ENCODE measurements at places on chromosomes 7 and 10.

GRCh38 chr10:60944058-60944909 lies at the start of gene RHOBTB1:
Gene RHOBTB1 (minus strand): TSS chr10:60944185. CDS start chr10:60911542, 32,643 bp downstream.
- DNase-seq, result peak; percentile 94

DNA sequence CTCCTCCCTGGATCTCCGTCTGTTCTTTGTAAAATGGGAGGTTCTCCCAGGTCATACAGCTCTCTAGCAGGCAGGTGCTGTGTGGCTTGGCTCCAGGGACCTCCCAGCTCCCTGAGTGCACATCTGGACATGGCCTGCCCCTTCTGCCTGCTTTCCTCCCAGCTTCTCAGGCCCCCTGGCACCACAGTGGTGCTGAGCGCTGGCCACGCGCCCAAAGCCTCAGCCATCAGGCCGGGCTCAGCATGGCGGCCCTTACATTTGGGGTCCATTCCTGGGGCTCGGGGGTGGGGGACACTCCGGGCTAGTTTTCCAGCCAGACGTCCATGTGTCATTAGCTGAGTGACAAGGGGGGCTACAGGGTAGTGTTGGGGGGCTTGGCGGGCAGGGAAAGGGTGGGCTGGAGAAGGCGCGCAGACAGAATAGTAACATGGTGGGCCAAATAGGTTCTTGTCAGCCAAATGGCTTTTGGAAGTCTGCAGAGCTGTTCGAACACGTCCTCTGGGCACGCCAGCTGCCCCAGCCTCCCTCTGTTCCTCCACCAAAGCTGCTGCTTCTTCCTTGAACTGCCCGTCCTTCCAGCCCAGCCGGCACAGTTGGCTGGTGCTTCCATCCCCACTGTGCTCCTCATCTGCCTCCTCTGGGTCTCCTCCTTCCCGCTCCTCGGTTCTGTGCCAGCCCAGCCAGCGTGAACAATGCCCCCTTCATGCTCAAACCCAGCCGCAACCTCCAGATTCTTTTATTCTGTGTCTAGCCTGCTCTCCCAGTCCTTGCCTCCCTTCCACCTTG lies 65.9 kb downstream of the GOLGA7B start:
- no peak for DNase-seq

GRCh38 chr10:132482090-132482800 lies 55.3 kb upstream of the INPP5A start:
- peak; percentile 69 for DNase-seq

DNA sequence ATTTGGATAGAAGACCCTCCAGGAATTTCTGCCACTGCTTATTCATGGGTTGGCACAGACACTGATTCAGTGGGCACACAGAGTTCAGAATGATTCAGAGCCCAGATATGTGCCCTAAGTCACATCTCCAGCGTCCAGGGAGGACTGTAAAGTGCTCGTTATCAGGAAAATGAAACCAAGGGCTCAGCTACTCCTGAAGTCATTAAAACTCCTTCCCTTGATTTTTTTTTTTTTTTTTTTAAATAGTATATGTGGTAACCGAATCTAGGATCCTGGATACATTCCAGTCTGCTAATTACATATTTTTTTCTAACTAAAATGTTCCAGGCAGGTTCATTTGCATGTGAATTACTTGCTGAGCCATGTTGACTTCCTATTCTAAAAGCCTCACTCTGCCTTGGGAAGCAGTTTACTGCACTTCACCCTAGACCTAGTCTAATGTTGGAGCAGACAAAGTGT lies 34.7 kb downstream of the MET start:
- no peak for DNase-seq

GRCh38 chr10:56116684-56117083 lies 244.4 kb downstream of the ZWINT start:
- no peak for DNase-seq

DNA sequence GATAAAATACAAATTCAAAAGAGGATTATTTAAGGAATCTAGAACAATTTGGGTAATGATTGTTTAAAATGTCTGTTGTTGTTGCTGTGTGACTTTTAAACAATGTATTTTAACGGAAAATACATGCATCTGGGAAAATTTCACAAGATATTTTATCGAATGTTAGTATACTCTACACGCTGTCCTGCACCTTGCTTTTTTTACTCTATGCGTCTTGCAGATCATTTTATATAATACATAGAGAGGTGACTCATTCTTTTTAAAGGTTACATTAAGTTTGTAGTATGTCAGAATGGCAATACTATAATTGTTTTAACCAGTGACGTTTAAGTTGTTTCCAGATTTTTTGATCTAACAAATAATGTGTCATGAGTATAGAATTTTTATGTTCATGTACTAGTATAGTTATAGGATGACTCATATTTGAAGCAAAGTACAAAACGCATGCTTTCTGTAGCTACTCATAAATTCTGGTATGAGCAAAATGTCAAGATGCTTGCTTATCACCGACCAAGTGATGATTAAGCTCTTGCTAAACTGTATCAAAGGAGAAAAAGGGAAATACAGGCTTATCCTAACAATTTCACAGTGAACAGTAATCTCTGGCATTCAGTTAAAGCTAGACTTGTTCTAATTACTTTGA lies 4.9 kb downstream of the DKK1 start:
- no peak for DNase-seq

DNA sequence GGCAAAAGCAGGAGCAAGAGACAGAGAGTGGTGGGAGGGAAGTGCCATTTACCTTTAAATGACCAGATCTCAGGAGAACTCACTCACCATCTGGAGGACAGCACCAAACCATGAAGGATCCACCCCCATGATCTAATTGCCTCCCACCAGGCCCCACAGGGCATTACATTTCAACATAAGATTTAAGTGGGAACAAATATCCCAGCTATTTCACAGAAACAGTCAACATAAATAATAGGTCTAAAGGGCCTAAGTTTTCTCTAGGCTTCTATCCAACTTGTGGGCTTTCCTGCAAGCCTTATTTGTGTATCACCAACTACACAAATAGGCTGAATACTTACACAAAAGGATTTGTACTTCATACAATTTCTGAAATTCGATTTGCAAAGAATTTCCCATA lies 196.8 kb upstream of the POT1 start:
- peak; percentile 13 for DNase-seq

DNA sequence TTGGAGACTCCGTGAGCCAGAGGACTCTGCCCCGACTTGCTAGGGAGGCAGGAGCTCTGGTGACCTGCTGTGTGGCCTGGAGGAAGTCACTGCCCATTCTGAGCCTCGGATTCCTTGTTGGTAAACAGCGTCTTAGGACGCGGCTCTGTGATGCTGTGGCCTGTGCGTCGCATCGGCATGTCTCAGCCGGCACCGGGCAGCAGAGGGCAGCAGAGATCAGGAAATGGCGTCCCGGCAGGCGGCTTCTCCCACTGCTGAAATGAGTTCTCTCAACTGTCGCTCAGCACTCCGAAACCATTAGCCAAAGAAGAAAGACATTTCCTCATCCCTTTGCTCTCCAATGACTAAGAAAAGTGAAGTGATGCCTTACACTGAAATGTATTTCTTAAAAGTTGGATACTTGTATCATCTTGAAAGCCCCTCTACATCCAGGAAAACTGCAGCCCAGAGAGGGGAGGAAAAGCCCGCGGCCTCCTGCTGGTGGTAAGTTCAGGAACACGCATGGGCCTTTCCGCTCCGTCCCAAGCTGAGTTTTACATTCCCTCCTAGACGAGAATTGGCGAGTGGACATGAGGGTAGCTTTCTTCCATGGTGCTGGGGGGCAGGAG lies 91.7 kb downstream of the WDR11 start:
- peak; percentile 82 for DNase-seq

- DNase-seq, result no peak
Measured at GRCh38 chr7:156039194-156039593, 226.9 kb upstream of the SHH start.

GRCh38 chr10:103967448-103968071 lies 620 bp downstream of the SLK start:
- DNase-seq, result peak; percentile 61

GRCh38 chr10:11505639-11506038 lies 105.8 kb downstream of the USP6NL start:
- DNase-seq, result no peak
